ENCODE measurements at places on chromosomes 1 and 21. TPM values are rescaled to one million over a fixed set of nuclear protein-coding genes. Genes with fewer than 3 reads are reported as not detected.
A peak's percentile ranks its signal among the peaks of the same experiment; 100 is the strongest.

- DNase-seq, result no peak
Observed at GRCh38 chr1:96538883-96539282, 182.7 kb upstream of the PTBP2 start.

- no peak for DNase-seq
Observed at GRCh38 chr1:44043176-44044070, 12.2 kb upstream of the SLC6A9 start.

OR2T3 gene
- not detected for total RNA-seq

CASQ2 gene
- total RNA-seq, result 0.12 TPM

DNA sequence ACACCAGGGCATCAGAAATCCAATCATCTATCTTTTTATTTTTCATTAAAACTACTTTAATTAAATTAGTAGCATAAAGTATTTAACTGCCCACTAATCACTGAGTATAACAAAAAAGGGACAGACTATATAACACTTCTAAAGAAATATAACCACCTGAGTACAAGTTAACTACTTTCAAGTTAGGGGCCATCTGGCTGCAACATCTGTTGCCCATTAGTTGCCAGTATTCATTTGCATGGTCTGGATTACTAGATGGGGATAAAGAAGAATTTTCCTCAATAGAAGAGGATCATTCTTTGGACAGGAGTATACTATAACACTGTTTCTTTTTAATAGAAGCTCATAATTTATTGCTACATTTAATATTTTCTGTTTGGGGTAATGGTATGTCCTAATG is 446.4 kb downstream of the AMY1C start:
- no peak for DNase-seq

SPRR5 gene
- not detected for total RNA-seq

SPATA21 gene
- total RNA-seq, result not detected

DNA sequence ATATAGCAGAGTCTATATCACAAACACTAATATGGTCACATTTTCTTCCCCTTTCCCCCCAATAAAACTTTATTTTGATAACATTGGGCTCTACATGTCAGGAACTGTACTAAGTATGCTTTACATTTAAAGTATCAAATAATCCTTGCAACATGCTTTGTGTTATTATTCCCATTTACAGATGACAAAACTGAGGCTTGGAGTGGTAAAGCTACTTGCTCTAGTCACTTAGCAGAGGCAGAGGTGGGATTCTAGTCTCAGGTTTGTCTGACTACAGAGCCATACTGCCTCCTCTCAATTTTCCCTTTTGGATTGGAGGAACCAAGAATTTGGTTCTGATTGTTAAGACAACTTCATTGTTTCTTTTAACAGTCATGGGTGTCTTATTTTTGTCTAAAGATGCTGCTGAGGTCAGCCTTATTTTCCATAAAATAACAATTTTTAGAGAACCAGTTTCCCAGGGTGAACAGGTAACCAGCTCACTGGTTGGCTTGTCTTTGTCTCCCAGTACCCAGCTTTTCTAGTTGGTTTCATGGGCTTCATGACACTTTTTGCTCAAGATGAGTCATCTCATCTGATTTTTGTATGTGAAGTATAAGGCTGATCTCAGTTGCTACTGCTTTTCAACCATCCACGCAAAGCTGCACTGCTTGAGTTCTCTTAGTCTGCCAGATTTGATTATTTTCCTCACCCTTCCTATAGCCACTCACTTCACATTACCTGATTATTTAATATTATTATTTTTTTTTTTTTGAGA is 81.0 kb upstream of the ARID1A start:
- DNase-seq, result no peak

- no peak for DNase-seq
Observed at GRCh38 chr21:42238185-42238934, 19.4 kb downstream of the ABCG1 start.

S100A7 gene
- total RNA-seq, result not detected

- no peak for DNase-seq
Observed at GRCh38 chr1:119981496-119981895, 85.2 kb upstream of the ADAM30 start.

DNA sequence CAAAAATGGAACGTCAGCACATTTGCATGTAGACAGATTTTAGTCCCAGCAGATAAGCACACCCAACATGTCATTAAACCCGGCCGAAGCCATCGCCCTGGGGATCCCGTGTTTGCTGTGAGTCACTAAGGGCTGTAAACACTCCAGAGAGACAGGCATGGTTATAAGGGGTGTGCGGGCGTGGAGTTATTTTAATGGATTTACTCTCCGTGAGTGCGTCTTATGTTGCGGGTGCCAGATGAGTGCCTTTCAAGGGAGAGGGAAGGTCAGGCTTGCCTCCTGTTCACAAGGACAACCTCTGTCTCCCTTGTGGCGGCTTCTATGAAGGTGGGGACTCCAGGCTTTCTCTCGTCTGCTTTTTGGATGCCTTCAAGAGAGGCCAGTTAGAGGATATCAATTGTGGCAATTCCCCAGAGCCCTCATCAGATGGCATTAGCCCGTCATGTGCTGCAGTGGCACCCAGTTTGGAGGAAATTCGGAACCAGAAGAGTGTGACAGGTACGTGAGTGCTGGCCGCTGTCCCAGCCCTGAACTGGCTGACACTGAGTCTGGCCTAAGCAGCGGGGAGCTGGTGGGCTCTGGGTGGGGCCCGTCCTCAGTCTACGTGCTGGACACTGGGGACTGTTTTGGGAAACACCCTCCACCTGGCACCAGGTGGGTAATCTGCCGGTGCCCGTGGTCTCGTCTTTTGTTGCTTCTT is 223.8 kb upstream of the TMEM51 start:
- DNase-seq, result no peak

AUNIP gene
- total RNA-seq, result 13.6 TPM

- DNase-seq, result no peak
Observed at GRCh38 chr1:15944308-15945010, 31.4 kb downstream of the ZBTB17 start.

RGS8 gene
- total RNA-seq, result 1.8 TPM

SLC26A9 gene
- 0.16 TPM for total RNA-seq

BRDT gene
- not detected for total RNA-seq

DNA sequence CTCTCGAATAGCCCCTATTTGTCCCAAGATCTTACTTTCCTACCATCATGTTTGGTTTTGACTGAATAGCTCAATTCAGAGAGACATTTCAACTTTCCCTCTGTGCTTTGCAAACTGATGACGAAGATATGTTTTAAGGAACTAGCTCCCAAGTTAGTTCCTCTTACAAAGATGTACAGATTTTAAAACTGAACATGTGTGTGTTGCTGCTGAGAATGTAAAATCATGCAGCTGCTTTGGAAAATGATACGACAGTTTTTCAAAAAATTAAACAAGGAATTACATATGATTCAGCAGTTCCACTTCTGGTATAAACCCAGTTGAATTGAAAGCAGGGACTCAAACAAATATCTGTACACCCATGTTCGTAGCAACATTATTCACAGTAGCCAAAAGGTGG is 33.6 kb downstream of the KIF26B start:
- no peak for DNase-seq

GRCh38 chr1:242774256-242774655 is 249.8 kb upstream of the PLD5 start:
- no peak for DNase-seq

- DNase-seq, result no peak
Observed at GRCh38 chr21:34880401-34880800, 168.7 kb downstream of the RUNX1 start.

CTPS1 gene
- 114 TPM for total RNA-seq

LY9 gene
- not detected for total RNA-seq

DNA sequence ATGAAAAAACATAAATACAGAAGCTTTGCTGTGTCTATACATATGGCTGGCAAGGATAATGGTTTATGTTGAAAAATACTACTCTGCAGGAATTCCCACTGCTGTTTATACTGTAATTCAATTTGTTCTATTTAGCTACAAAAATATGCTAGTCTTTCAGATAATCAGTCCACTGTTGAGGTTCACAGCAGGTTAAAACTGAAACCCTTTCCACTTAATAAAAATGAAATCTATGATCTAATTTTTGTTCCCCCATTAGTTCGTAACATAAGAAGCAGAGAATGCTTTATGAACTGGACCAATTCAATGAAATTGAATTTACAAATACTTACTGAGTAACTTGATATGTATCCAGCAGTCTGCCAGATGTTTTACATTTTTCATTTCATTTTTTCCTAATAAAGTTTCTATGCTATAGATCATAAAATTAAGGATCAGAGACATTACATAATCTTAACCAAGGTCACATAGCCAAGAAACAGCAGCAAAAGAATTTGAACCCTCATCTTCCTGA is 360.1 kb upstream of the BEND5 start:
- DNase-seq, result no peak

PLPP3 gene
- 21.2 TPM for total RNA-seq

PADI1 gene
- not detected for total RNA-seq

BTBD19 gene
- total RNA-seq, result 6.5 TPM

RXFP4 gene
- total RNA-seq, result not detected

MTX1 gene
- 36.0 TPM for total RNA-seq

DNA sequence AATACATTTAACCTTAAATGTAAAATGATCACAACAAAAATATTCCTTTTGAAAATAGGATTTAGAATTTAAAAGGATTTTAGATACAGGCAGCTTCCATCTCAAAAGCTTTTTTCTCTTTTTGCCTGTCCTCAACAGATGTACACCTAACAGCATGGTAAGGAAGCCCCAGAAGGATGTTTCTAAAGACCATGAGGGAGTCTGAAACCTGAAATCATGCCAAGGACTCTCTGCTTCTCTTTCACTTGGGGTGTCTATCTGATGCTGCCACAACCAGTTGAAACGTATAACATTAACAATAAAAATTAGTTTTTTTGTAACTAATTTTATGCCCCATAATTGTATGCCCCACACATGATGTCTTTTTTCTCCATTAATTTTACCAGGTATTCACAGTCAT is 5.4 kb upstream of the ZNF281 start:
- DNase-seq, result no peak

DNA sequence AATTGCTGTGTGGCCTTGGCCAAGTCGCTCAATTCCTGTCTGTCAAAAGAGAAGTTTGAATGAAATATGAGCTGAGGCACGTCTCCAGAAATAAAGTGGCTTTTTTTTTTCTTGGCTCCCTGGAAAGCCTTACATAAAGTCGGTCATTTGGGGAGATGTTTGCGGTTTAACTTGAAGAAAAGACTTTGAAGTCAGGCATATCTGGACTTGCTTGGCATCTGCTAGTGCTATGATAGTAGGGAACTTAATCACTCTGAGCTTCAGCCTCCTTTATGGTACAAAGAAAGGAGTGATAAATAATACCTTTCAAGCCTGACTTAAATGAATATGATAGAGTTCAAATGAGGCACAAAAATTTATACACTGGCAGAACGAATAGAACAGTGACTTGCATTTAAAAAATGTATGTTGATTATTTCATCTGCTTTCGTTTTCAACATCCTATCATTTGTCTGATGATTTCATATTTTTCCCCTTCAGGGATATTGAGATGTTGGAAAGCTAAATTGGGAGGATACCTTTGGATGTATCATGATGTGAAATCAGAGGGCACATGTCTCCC is 60.2 kb downstream of the FASLG start:
- DNase-seq, result no peak

- no peak for DNase-seq
Observed at GRCh38 chr21:37658817-37659458, 257.3 kb downstream of the KCNJ6 start.

OPTC gene
- total RNA-seq, result not detected

DNA sequence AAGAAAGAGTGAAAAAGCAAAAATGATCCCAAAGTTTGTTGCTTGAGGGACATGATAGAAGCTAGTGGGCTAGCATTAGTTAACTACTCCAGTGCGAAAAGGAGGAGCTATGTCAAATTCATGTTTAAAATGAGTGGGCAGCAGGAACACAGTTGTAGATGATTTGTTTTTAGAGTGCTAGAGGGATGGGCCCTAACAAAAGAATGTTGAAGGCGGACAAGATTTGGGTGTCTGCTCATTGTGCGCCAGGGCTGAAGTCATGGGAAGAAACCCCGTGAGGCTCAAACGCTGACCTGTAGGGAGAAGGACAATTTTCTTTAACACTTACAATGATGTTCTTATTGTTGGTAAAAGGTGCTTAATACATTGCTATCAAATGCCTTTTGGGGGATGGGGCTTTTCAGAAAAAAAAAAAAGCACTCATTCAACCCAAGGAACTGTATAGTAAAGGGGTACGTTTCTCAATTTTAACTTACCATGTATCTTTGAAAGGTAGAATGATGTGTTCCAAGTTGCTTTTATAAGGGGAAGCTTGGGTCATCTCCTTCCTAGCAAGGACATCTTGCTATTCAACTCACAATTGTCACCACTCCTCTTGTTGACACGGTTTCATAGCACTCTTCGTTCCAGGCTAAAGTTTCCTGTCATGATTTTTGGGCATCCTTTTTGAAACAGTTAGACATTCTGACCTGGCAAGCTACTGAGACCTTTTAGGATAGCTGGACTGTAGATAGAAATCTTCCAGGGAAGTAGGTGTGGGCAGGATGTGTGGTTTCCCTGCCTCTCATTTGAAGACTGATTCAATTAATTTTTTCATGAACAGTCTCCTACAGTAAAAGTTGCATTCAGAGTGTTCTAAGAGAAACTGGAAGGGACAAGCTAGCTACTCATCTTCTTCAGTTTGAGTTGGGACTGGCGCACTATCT is 53.0 kb upstream of the CNN3 start:
- no peak for DNase-seq

GRCh38 chr1:93816970-93817678 is 61.9 kb downstream of the DNTTIP2 start:
- DNase-seq, result no peak

GNAT2 gene
- total RNA-seq, result not detected

DNA sequence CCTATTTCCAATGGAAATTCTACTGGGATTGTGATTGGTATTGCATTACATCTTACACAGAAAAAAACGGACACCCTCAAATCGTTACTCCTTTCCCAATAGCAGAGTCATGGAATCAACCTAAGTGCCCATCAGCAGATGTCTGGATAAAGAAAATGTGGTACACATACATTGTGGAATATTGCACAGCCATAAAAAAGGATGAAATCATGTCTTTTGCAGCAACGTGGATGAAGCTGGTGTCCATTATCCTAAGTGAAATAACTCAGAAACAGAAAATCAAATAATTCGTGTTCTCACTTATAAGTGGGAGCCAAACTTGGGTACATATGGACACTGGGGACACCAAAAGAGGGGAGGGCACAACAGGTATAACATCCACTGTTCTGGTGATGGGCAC is 14.3 kb downstream of the HMGN1 start:
- no peak for DNase-seq

DNA sequence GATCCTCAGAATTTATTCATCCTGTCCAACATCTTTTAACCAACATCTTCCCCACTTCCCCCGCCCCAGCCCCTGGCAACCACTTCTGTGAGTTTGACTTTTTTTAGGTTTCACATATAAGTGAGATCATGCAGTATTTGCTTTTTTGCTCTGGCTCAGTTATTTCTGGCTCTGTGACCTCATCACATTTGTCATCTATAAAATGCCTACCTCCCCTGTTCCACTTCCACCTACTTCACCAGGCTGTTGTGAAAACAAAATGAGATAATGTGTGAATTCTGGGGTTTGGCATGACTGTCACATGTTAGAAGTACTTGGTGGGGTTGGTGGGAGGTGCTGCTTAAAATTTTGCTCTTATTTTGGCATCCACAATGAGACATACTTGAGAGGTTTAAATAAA is 18.4 kb downstream of the HHAT start:
- no peak for DNase-seq

CGN gene
- 7.2 TPM for total RNA-seq

- DNase-seq, result peak; percentile 80
Observed at GRCh38 chr1:117758444-117759316, 152.8 kb downstream of the TENT5C start.

Measured in neural crest cell (in vitro differentiated cells).